Stimulated activated CD4-positive, alpha-beta T cell treated with anti-CD3 and anti-CD28 coated beads, Interleukin-4, amount 100 ng/mL, for 4 hours (primary cell): ENCODE measurements at places on chromosomes 12 and 14.

DNA sequence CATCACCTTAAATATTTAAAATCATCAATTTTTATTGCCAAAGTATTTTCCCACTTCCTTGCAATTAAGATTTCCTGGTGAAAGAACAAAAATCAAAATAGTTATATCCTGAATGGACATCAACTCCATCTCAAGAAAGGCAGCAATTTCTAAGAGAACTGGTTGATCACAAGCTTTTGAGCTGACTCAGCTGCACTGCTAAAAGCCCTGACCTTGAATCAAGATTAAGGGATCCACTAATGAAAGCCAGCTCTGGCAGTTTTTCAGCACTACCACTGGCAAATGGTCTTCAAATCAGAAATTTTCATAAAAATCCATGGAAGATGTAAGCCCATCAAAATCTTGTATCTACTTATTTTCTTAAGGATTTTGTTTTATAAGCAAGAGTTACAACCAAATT lies 123.4 kb downstream of the SLC6A15 start:
- no peak for DNase-seq

DNA sequence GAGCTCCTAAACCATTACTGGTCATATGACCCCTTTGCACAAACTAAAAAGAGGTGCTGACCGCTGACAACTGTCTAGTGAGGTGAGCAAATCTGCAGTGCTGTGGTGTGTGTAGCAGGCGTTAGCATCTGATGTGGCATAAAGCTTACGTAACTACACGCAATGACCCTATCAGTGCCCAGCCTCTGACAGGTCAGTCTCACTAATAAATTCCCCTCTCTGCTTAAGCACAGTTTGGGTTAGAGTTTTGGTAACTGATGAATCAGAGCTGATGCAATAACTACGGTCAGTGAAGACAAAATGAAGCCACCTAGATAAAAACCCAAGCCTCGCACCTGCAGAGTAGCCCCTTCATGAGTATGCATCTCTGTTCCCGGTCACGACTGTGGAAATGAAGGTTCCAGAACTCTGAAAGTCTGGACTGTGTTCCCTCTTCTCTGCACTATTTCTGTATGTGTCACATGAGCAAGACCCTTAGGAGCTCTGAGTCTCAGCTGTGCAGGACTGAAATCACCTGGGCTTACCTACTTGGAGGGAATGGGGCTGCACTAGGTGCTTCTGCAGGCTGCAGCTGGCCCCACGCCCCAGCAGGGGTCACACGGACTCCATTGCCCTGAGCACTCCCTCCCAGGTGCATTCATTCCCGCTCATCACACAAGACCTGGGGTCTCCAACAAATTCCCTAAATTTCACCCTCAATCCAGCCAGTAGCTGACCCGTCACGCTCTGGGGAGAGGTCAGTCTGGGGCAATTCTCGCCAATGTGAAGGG lies 54.4 kb downstream of the RIMBP2 start:
- no peak for DNase-seq

- DNase-seq, result no peak
These were observed 12.6 kb downstream of the CFL2 start for GRCh38 chr14:34701808-34702207.

DNA sequence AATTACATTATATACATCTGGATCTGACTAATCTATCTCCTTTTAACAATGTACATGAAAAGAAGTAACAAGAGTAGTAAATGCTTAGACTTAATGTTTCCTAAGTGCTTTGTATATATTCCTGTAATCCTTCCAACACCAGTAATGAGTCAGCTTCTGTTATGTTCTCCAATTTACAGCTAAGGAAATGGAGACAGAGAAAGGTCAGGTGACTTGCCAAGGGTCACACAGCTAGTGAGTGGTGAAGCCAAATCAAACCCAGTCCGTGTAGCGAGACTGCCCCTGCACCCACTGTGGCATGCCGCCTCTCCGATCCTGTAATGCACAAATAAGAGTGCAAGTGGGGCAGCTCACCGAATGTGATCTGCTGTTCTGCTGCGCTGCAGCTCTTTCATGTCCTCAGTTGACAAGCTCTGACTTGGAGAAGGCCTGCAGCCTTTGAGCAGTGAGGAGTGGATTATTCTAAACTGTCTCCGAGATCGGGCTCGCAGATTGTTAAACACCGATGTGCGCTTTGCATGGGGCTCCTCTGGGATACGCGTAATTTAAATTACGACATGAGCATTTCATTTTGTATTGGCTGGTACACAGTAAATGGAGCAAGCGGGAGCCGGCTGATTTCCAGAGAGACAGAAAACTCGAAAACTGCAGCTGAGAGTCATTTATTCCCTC lies 65.1 kb upstream of the KTN1 start:
- no peak for DNase-seq

- DNase-seq, result no peak
These were observed 30.9 kb upstream of the KLRF1 start for GRCh38 chr12:9796346-9796745.

- DNase-seq, result no peak
These were observed 13.2 kb downstream of the CALCOCO1 start for GRCh38 chr12:53714004-53714403.

- DNase-seq, result no peak
These were observed 6.1 kb downstream of the RAPGEF3 start for GRCh38 chr12:47752552-47752951.
